Ammon's horn (tissue), 1 donor: ENCODE measurements at places on chromosomes 2 and 18.

- DNase-seq, result no peak
These were observed 37.5 kb upstream of the ATG16L1 start for GRCh38 chr2:233213975-233214374.

GRCh38 chr2:106195981-106196380 lies 1.9 kb upstream of the UXS1 start:
- no peak for DNase-seq

DNA sequence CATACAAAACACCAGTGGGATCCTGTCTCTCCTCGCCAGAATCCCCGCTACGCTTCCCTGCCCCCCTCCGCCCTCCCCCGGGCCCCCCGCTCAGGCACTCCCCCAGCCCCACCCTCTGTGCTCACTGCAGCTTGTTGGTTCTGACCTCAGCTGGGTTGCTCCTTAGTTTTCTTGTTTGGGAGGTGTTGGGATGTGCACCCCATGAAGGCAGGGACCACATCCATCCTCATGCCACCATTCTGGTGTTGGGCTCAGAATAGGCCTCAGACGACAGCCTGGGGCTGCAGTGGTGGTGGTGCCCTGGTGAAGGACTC lies 4.6 kb downstream of the SNED1 start:
- no peak for DNase-seq

DNA sequence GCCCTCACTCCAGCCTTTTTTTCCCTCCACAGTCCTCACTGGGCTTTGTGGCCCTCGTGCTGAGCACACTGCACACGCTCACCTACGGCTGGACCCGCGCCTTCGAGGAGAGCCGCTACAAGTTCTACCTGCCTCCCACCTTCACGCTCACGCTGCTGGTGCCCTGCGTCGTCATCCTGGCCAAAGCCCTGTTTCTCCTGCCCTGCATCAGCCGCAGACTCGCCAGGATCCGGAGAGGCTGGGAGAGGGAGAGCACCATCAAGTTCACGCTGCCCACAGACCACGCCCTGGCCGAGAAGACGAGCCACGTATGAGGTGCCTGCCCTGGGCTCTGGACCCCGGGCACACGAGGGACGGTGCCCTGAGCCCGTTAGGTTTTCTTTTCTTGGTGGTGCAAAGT lies 39.4 kb downstream of the STEAP3 start:
- no peak for DNase-seq

DNA sequence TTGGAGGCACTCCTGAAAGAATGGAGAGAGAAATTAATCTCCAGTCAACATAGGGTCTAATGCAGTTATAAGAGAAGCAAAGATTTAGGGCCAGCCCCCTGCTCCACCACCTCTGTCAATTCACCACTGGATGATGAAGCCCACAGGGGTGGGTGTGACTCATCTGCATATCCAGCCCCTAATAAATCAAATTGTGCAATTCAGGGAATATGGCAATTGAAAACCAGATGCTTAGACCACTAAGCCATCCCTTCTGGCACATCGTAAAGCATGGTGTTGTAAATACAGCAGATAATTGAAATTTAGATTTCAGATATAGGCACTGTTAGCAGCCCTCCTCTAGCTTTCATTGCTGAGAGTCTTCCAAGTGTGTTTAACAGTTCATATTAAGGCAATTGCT lies 541.4 kb downstream of the PARD3B start:
- no peak for DNase-seq

- no peak for DNase-seq
These were observed 37.5 kb upstream of the PTH2R start for GRCh38 chr2:208369091-208369490.

- no peak for DNase-seq
These were observed 444.2 kb downstream of the PTPRM start for GRCh38 chr18:8011361-8011760.

GRCh38 chr2:18154812-18155211 lies 276.3 kb downstream of the KCNS3 start:
- no peak for DNase-seq

- peak; percentile 67 for DNase-seq
These were observed 51.2 kb upstream of the ALPP start for GRCh38 chr2:232327105-232328031.

DNA sequence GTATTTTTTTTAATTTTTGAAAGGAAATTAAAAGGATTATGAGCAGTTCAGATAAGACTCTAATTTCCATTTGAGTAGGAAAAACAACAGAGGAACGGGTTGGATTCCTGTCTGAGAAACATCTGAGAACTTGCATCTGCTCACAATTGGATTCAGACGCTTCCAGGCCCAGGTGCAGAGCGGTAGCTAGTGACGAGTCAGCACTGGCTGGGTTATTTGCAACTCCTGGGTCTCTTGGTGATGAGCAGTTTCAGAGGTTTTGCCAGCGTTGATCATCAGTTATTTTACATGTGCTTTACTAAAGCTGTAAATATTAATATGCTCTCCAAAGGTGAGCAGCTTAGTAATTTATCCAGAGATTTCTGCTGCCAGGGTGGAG lies 39.1 kb upstream of the B3GNT7 start:
- no peak for DNase-seq

GRCh38 chr2:241309684-241310117 lies 5.8 kb downstream of the HDLBP start:
- DNase-seq, result no peak
